ENCODE measurements at places on chromosomes 1 and 21.

DNA sequence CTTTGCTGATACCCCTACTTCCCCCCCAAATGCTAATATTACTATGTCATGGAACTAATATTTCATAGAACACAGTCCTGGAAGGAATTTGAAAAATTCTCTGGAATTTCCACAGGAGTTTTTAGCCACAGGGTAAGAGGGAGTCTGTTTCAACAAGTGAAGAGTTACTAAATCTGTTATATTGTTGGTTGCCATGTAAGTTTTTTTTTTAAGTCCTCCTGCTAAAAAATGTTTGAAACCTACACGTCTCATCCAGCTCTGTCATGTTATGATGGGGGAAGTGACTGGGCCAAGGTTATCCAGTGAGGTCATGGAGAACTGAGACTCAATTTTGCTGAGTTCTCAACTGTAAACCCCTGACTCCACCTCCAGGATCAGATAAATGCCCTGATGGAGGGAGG lies 60.8 kb upstream of the USP24 start:
- no peak for DNase-seq

- no peak for DNase-seq
Observed at GRCh38 chr21:41032541-41032940, 135.4 kb upstream of the BACE2 start.

DNA sequence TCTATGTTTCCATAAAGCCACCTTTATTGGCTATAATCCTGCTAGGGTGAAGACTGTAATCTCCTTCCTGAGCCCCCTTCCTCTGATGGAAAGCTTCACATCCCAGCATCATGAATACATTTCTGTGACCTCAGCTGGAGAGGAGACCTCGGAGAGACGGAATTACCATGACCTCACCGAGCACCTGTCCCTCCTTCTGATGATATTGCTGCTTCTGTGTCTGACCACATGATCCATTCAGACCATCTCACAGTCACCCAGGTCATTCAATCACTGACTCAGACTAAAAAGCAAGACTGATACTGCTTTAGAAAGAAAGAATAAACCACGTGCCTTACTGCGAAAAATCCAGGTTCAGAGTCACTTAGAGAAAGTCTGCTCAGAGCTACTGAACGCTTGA lies 8.8 kb downstream of the KCND3 start:
- no peak for DNase-seq

GRCh38 chr1:8590721-8591351 lies 226.6 kb downstream of the RERE start:
- no peak for DNase-seq

- no peak for DNase-seq
Observed at GRCh38 chr1:159911326-159912070, 11.5 kb upstream of the CFAP45 start.

DNA sequence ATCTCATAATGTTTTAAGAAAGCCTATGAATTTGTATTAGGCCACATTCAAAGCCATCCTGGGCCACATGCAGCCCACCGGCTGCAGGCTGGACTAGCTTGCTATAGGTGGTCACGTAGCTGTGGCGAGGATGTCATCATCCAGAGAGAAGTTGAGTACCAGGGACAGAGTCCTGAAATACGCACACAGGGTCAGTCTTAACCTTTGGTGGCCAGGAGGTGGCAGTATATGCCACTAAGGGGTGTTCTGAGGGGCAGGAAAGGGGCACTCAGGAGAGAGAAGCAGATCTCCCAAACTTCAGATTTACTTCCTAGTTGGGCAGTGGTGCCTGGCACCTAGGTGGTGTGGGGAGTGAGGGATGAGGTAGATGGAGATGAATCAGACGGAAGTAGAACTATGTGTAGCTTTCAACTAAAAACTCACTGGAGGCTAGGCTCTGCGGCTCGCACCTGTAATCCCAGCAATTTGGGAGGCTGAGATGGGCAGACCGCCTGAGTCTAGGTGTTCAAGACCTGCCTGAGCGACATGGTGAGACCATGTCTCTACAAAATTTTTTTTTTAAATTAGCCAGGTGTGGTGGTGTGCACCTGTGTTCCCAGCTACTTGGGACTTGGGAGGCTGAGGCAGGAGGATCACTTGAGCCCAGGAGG lies 16.3 kb upstream of the CDK18 start:
- DNase-seq: peak; percentile 88

GRCh38 chr1:243705585-243705984 lies 144.5 kb downstream of the AKT3 start:
- DNase-seq: no peak

DNA sequence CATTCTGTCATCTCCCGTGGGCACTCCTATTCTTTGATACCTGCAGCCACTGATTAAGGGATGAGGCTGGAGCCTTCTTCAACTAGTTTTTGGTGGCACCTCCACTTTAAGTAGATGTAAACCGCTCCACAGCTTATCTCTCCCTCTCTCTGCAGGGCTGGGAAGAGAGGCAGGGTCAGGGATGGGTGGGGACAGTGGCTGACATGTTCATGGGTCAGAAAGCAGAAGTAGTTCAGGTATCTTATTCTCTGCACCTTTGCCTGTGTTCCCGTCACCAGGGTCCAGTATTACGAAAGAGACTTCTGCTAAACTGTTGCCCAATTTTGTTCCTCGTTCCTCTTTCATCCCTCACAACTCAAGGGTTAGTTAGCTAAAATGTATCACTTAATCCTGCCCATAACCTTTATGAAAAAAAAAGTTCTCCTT lies 51.7 kb upstream of the EDEM3 start:
- no peak for DNase-seq

DNA sequence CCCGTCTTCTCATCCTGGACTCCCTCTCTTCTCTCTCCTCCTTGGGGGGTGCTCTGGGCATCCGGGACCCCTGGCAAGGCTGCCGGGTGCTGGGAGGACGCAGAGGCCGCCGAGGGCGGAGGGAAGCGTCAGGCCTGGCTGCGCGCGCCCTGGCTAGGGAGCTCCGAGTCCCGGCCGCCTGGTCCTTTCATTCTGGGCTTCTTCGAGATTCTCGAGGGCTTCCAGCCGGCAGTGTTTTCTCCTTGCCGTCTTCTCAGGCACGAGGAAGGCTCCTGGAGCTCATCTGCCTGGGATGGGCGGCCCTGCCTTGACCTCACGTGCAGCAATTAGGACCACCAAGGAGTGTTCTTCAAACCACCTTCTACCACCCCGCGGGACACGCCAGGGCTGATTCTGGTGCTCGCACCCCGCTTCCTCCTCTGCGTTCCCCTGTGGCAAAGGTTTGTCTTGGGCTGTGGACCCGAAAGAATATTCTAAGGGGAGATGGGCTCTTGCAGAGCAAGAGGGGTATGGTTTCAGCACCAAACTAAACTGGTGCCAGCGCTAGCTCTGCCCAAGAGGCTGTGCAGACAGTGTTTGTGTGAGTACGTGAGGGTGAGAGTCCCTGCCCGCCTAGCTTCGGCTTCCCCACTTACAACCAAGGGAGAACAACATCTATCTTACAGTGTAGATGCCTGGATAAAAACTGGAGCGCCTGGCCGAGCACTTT lies 36.5 kb downstream of the PIK3CD start:
- no peak for DNase-seq

DNA sequence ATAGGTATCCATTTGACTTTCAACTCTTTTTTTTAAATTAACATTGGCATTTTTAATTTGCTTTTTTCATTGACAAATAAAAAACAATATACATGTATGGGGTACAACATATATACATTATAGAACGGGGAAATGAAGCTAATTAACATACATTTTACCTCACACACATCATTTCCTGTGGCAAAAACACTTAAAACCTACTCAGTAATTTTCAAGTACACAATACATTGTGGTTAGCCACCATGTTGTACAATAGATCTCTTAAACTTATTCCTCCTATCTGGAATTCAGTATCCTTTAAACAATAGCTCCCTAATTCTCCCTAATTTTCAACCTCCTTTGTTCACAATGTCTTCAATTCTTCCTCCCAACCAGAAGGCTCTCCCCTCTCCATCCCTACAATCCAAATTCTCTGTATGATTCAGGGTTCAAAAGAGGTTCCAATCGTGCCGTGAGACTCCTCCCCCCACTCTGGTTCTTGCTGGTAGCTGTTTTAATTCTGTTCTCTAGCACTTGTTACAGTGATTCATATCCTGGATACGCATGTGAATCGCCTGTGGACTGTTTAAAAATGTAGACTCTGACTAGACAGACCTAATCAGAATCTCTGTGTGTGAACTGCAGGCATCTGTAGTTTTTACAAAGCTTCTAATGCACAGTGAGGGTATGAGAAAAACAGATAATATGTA lies 87.6 kb upstream of the DUSP10 start:
- DNase-seq: peak; percentile 57

GRCh38 chr1:235979176-235979575 lies 85.7 kb downstream of the NID1 start:
- no peak for DNase-seq

- no peak for DNase-seq
Observed at GRCh38 chr21:38349111-38349746, 92.4 kb downstream of the KCNJ15 start.

- DNase-seq: peak; percentile 10
Observed at GRCh38 chr1:171984850-171985485, 143.7 kb downstream of the DNM3 start.

DNA sequence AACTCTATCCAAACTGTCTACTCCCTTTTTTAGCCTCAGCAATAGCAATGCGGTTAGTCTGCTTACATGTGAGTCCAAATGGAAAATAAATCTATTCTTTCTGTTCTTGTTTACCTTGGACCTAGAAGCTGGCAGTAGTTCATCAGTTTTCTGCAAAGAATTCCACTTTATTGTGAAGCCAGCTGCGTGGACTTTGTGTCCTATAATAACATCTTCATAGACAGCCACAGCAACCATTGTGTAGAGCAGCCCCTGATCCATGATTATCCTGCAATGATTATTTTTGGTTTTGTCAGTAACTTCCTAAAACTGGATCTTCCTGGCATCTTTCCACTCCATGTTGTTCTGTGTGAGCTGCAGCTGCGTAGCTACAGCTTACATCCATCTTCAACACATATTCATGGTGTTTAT lies 408.7 kb downstream of the NUF2 start:
- DNase-seq: no peak

DNA sequence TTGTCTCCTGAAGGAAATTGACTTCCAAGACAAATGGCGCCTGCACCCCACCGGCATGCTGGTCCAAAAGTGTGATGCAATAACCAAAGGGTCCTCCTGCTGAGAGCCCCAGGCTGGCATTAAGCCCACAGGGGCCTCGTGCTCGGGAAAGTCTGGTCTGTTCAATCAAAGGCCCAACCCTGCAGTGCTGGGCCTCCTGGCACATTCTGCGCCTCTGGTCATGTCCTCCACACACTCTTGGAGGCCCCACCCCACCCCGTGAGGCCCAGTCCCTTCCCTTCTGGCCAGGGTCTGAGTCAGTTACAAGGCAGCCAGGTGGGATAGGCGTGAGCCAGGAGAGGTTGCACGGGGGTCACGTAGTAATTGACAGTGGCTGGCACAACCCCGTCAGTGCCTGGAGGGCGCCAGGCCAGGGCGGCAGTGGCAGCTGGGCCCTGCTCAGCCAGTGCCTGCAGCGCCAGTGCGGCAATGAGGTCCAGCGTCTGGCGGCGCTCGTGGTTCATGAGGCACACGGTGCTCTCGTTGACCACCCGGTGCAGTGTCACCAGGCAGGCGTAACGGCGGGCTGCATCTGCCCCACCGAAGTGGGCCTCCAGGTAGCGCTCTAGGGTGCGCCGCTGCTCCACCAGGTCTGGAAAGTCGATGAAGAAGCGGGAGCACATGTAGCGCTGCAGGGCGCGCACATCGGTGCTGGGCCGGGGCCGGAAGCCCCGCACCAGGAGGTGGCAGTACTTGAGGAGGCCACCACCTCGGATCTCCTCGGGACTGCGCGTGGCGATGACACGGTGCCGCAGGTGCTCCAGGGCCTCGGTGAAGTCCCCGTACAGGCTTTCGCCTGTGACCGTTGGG lies 6.8 kb downstream of the TENT5B start:
- no peak for DNase-seq

- no peak for DNase-seq
Observed at GRCh38 chr1:247456021-247456420, 1.9 kb downstream of the OR2B11 start.

DNA sequence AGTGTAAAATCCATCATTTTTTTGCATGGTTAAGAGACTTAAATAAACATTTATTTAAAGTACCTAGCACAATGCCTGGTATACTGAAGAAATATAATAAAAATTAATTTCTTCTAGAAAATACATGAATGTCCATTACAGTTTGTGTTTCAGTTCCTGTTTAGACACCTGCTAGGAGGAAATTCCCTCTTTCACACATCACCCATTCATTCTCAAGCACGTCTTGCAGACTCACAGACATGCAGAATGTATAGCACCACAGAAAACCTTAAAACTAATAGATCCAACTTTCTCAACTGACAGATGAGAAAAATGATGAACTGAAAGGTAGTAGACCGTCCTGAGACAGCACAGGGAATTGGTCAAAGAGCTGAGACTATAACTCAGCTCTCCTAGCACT lies 172.2 kb upstream of the C8B start:
- DNase-seq: no peak

DNA sequence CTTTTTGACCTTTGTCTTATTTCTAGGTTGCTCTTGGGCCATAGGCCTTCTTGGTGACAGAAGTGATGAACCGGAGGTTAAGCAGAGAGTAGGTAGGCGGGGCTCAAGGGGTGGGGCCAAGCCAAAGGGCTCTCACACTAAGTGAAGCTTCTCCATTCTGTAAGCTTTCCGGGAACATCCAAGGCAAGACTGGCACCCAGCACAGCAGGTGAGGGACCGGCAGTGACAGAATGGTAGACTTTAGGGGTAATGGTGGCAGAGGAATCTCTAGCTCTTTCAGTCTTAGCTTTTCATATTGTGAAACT lies at the start of gene TNFAIP8L2:
TNFAIP8L2 (plus strand) TSS at position 135 of the 305 bp plus-strand sequence. CDS start 2,049 bp downstream, outside the sequence.
- no peak for DNase-seq

GRCh38 chr1:167517535-167518330 lies 596 bp downstream of the CD247 start:
- DNase-seq: no peak

DNA sequence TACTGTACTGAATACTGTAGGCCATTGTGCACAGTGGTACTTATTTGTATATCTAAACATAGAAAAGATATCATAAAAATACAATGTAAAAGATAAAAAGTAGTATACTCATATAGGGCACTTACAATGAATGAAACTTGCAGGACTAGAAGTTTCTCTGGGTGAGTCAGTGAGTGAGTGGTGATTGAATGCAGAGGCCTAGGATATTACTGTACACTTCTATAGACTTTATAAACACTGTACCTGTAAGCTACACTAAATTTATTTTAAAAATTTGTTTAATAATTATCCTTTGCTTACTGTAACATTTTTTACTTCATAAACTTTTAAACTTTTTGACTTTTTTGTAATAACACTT lies 82.5 kb downstream of the FGGY start:
- no peak for DNase-seq

- DNase-seq: no peak
Observed at GRCh38 chr1:28136922-28137613, 39.4 kb downstream of the PTAFR start.
